Ascending aorta (tissue), 2 donors: ENCODE measurements at places on chromosomes 1 and 21.

- no peak for DNase-seq
These were observed 22.4 kb downstream of the RPL5 start for GRCh38 chr1:92854101-92854785.

DNA sequence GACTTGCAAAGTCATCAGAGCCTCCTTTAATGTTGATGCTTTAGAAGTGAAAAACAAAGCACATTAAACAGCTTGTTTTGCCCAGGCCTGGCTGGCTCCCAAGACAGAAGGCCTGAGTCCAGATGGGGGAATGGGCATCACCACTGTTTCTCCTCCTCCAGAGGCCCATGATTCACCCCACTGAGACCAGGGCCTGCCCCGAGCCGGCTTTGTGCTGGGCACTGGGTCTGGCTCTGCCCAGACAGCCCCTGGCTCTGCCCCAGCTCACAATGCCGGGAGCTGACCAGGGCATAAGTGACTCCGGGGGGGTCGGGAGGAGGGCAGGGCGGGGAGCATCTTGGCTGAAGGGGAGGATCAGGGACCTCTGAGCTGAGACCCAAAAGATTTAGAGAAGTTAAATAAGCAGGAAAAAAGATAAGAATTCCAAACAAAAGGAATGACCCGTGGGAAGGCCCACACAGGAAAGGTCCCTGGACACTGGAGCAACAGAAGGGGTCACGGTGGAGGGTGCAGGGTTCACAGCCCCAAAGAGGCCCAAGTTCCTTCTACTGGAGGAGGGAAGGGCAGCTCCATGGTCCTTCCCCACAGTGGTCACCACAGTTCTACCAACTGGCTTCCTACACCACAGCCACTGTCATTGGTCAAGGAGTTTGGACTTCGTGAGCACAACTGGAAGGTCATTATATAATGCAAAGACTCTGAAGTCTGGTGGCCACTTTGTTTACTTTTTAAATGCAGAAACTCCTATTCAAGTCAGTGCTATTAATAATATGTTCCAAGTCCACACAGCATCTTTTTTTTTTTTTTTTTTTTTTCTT lies 5.5 kb downstream of the C2CD2 start:
- peak; percentile 59 for DNase-seq

- no peak for DNase-seq
These were observed 33.3 kb downstream of the PCNT start for GRCh38 chr21:46357335-46357604.

- DNase-seq = no peak
These were observed 15.4 kb upstream of the SHE start for GRCh38 chr1:154517661-154518060.

DNA sequence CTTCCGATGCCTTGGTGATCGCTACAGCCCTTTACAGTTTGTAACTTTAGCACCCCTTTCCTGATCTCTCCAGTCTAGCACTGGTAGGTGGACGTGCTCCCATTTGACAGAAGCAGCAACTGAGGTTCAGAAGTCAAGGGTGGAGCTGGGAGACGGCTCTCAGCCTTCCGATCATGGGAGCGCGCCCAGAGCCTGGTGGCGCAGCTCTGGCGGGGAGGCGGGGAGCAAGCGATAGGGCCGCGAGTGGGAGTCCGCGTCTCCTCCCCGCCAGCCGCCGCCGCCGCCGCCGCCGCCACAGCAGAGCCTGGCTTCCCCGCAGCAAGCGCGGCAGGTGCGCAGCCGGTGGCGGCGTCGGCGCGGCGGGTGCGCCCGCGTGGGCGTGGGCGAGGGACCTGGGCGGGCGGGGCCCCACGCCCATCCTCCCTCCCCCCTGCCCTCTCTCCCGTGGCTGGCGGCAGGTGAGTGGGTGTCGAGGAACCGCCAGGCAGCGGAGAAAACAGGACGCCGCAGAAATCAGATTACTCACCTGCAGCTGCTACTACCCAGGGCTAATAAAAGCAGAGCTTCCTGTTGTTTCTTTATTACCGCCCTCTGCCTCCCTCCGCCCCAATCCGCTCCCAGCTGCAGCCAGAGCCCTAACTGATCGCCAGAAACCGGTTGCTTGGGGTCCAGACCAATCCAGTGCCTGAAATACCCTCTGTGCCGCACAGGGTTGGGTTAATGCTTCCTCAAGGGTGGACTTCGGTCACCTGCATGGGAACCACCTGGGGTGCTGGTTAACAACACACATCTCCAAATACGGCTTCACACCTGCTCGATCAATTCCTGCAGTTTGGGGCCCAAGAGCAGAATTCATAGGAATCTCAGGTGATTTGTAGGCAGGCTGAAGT lies 60.2 kb upstream of the ID3 start:
- no peak for DNase-seq

GRCh38 chr1:210855440-210855839 lies 278.5 kb downstream of the KCNH1 start:
- DNase-seq = no peak

DNA sequence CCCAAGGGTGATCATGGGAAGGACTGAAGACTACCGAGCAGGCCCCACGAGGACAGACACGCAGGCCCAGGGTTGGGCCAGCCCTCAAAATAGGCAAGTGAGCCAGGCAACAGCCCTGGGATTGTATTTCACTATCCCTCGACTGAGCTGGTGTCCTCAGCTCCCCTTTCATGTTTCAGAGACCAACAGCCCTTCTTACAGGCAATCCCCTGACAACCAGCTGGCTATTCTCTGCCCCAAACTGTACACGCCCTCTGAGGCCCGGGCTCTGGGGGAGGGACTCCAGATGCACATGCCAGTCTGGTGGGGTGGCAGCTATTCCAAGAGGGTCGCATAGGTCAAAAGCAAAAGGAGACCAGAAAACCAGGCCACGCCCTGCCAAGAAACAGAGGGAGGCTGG lies 243.0 kb downstream of the TOMM20 start:
- DNase-seq = no peak

DNA sequence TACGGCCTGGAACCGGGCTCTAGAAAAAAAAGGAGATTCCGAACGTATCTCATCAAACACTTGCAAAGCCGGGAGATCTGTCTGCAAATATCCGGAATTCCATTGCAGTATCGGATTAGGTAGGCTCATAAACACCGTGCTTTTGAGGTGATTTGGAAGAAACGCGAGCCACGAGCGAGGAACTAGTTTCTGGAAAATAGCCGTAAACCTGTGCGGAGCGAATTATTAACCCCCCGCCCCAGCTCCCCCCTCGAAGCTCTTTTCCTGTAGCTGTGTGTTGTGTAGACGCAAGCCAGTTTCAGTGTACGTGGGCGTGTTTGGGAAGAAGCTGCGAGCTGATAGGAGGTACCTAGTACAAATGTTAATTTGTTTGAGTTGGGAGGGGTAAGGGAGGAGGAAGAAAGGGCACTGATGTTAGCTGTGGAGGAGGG lies 1.1 kb downstream of the RALGPS2 start:
- no peak for DNase-seq

- DNase-seq = no peak
These were observed 6.1 kb downstream of the CC2D1B start for GRCh38 chr1:52359676-52360594.

- DNase-seq = no peak
These were observed 298.3 kb downstream of the GPATCH2 start for GRCh38 chr1:217332431-217333065.

GRCh38 chr21:18488252-18488651 lies 84.7 kb upstream of the TMPRSS15 start:
- no peak for DNase-seq

DNA sequence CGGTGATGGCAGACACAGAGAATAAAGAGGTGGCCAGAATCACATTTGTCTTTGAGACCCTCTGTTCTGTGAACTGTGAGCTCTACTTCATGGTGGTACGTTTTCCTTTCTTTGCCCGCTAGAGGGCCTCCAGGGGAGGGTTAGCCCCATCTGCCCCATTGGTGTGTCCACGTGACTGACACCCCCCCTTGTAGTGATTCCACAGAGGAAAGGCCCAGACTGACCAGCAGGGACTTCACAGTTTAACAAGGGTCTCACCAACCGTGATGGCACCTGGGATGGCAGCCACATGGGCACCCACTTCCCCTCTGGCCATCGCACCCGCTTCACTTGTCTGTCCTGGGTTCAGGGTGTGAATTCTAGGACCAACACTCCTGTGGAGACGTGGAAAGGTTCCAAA lies 22.3 kb upstream of the SARS1 start:
- no peak for DNase-seq

DNA sequence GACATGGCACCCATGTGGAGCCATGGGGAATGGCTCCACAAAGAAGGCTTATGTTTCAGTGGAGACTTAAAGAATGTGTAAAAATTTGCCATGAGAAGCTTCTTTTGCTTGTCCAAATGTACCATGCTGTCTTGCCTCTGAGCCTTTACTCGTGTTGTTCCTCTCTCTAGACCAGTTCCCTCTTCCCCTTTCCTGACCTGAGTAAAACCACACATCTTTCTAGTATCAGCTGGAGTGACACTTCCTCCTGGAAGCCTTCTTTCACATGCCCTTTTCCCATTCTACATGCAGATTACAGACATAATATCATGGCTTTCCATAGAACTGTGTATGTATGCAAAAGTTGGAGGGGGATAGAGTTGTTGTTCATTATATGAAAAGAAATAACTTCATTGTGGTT lies 13.6 kb upstream of the GPX7 start:
- no peak for DNase-seq

DNA sequence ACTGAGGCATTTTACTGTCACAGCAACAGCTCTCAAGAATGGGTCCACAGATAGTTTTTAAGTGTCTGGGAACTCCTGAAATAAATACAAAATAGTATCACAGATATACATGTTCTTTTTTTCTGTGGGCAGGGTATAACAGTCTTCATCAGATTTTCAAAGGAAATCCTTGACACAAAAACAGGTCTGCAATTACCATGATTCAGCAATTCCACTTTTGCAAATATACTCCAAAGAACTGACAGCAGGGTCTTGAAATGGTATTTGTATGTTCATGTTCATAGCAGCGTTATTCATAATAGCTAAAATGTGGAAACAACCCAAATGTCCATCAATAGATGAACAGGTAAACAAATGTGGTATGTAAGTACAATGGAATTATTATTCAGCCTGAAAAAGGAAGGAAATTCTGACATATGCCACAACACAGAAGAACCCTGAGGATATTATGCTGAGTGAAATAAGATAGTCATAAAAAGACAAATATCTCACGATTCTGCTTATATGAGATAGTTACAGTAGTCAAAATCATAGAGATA lies 85.0 kb downstream of the EPS15 start:
- no peak for DNase-seq

- no peak for DNase-seq
These were observed 13.4 kb downstream of the SH2D2A start for GRCh38 chr1:156803086-156803851.

GRCh38 chr1:198841477-198841876 lies 202.6 kb downstream of the PTPRC start:
- no peak for DNase-seq

- DNase-seq = no peak
These were observed 20.8 kb upstream of the RGS16 start for GRCh38 chr1:182625024-182625423.

- DNase-seq = peak; percentile 81
These were observed 173.4 kb downstream of the TOMM20 start for GRCh38 chr1:234955107-234955731.

DNA sequence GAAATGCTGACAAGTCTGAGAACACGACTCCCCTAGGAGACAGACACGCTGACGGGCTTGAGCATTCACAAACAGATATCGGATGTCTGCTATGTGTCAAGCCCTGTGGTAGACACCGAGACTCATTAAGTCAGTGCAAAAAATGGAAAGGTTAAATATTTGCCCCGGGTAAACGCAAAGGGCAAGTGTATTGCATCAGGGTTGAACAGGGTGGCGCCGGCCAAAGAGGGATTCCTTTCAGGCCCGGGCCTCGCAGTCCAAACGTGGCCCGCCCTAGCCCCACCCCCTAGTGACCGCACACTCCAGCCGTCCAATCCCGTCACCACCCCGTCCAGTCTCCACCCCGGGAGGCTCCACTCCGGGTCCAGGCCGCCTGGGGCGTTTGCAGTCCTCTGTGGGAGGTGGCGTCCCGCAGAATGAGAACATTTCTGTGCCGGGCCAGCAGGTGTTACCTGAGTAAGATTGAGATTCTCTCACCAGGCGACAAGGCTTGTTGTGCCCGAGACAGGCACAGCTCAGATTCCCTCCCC lies 16.3 kb upstream of the TMEM9 start:
- DNase-seq = peak; percentile 96

GRCh38 chr1:192316942-192317450 lies at the start of gene RGS21:
TSS of gene RGS21 (plus strand) at chr1:192316992. CDS start at chr1:192343037, 26,045 bp downstream.
- DNase-seq = no peak

GRCh38 chr1:182835806-182836205 lies 3.3 kb upstream of the DHX9 start:
- DNase-seq = no peak

DNA sequence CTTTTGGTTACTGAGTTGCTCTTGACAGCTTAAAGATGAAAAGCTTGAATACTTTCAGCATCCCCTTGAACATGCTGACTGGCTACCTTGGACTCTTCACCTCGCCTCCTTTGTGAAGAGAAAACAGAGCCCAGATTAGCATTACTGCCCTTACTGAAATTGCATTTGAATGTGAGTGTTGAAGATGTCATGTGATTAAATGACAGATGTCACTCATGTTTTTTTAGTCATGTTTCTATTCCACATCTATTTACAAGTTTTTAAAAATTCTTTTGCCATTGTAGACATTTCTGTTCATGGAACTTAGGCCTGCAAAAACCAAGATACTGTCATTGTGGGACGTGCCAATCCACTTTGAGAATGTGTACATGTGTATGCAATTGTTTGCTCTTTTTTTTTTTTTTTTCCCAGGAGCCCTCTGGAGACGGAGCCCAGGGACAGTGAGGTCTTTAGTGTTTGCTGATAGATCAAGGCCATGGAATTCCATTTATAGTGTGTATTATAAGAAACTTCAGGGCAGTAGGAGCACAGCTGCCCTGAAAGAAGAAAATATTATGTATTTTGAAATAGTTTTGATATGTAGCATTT lies 25.7 kb upstream of the IVNS1ABP start:
- DNase-seq = no peak

DNA sequence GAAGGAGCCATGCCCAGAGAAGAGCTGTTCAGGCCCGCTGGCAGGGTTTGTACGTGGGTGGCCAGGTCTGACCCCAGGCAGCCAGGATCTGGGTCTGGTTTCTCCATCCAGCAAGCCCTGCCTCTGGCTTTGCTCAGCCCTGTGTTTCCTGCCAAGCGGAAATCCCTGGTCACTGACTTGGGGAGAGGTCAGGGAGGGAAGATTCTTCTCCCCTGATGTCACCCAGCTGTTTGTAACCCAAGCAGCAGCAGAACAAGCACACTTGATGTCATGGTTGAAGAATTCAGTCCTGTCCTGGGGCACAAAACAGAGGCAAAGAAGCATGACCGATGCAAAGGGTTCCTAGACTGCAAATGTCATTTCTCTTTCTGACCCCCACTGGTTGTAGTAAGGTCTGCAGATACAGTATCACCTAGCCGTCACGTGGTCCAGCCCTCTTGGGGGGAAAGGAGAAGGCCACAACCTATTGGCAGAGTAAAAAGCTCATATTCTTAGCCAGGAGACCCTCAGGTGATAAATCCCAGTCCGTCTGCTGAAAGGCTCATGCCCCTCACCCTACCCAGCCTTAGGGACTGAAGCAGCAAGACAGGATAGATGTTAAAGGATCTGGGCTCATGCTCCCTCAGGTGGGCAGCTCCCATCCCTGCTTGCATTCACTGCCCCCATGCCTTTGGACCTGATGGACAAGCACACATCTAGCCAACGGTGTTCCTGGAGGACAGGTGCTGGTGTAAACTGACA lies 120.9 kb downstream of the SYT2 start:
- peak; percentile 70 for DNase-seq
